ENCODE measurements at places on chromosomes 5 and 9. TPM values are rescaled to one million over a fixed set of nuclear protein-coding genes. Genes with fewer than 3 reads are reported as not detected.

The MYOZ3 gene
- total RNA-seq: not detected

The PJA2 gene
- total RNA-seq: 41.9 TPM

The TRPM3 gene
- 0.17 TPM for total RNA-seq

The IFNA6 gene
- total RNA-seq: not detected

The SPINK1 gene
- total RNA-seq: not detected

The SNX2 gene
- 64.9 TPM for total RNA-seq

The ALDOB gene
- not detected for total RNA-seq
